ENCODE measurements at places on chromosomes 2 and 18.

GRCh38 chr18:5175378-5175777, 21.7 kb downstream of the AKAIN1 start:
- no peak for DNase-seq

DNA sequence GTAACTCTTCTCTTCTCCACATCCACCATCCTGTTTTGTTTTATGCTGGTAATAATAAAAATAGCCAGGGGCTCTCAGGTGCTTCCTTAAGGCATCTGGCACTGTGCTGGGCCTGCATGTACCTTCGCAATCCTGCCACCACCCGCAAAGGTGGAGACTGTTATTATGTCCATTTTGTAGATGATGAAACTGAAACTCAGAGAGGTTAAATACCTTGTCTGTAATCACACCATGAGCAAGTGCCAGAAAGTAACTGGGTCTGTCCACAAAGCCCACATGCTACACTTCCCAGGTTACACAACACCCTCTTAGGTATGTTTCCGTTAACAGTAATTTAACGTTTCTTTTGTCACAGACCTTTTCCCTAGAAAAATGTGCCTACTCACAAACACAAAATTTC, 27.0 kb downstream of the NRP2 start:
- no peak for DNase-seq

DNA sequence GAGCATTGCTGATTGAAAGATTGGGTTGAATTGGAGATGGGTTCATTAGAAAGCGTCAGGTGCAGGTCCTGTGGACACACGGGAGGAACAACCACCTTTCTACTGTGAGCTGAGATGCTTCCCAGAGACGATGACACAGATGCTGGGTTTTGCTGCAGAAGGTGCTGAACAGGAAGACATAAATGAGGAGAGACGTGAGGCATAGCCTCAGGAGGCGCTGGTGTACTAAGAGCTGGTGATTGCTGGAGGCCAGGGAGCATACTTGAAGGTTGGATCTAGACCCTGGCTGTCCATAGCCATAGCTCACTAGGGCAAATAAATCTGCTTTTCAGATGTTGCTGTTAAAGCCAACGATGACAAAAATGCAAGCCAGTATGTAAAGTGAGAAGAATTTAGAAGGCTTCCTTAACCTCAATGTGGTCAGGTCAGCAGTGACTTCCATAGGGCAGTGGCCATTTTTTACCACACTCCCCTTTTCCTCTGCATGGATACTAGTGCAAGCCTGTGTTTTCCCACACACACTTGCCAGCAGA, 153.7 kb downstream of the SOX11 start:
- no peak for DNase-seq

GRCh38 chr2:235091421-235091820, 139.6 kb downstream of the SH3BP4 start:
- no peak for DNase-seq

DNA sequence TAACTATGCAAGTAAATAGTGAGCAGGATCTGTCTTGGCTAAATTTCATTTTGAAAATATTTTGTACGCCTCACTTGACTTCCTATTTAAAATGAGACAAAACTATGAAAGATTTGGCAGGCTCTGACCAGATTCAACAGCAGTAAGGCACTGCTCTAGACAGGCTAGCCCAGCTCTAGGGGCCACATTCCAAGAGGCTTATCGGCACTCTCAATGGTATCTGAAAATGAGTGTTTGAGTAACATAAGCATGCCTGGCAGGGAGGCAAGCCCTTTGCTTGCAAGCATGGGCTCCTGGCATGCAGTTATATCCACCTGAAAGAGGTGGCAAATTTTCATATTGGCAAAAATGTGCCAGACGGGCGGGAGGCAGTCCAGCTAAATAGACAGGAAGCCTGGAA, 10.5 kb downstream of the CAPN13 start:
- DNase-seq = no peak

- no peak for DNase-seq
These were observed 1232.3 kb upstream of the SLC39A10 start for GRCh38 chr2:194424683-194425209.

Data from fibroblast of skin of left biceps (primary cell).